Stimulated activated CD8-positive, alpha-beta memory T cell treated with anti-CD3 and anti-CD28 coated beads, Interleukin-7, amount 100 ng/mL, for 48 hours (primary cell): ENCODE measurements at places on chromosomes 11 and 22.

DNA sequence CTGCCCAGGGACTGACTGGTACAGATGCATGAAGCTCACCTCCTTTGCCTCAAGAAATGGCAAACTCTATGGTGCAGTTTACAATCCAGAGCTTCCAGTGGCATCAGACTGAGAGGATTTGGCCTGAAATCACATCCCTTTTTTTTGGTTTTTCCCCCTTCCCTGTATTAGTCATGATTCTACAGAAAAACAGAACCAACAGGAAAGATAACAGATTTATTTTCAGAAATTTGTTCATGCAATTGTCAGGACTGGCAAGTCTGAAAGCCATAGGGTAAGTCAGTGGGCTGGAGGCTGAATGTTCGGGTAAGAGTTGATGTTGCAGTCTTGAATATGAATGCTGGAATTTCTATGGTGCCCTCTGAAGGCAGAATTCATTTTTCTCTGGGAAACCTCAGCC is 12.0 kb upstream of the ZDHHC13 start:
- no peak for DNase-seq

GRCh38 chr11:134386945-134387344 is 25.1 kb downstream of the B3GAT1 start:
- no peak for DNase-seq

DNA sequence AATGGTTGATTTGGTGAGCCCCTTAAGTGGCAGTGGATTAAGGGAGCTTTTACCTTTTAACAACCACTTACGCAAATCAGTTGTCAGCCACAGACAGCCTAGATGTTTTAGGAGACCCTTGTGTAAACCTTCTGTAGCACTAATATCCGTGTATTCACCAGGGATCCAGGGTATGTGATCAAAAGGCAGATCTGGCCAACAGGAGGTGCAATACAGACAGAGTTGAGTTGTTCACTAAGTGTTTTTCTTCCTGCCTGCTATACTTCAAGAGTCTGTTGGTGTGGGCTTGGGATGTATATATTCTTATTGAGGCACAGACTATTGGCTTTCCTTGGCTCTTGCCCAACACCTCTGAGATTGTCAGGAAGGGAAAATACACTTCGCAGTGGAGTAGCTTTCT is 175.1 kb downstream of the FAT3 start:
- no peak for DNase-seq

DNA sequence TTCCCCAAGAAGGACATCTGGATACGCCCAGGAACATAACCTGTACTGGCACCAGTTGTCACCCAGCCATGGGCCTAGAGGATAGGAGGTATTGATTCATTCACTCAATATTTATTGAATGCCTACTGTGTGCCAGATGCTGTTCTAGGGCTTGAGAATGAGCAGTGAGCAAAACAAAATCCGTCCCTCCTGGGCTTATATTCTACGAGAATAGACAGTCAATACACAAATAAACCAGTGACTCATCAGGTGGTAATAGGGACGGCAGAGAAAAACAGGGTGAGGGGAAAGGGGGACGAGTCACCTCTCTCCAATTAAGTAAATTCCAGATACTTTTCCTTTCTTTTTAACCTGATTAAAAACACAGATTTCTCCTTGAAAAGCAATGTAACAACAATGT is 103.5 kb downstream of the MICAL2 start:
- DNase-seq, result no peak

DNA sequence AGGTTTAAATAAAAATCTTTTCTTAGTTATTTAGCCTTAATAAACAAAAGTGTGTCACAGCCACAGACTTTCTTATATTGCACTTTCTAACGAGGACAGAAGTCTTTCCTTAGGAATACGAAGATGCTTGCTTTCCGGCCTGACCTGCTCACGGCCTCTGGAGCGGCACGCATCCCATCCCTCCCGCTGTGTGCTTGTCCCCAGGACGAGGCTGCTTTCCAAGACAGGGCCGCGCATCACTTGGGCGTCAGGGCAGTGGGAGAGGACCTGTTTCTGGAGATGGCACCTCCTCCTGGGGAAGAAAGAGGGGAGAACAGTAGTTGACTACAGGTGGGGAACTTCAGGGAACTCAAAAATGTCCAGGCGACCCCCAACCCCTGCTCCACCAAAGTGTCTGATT is 26.4 kb downstream of the GRIK4 start:
- DNase-seq, result no peak
